ENCODE measurements at places on chromosomes 2 and 18.

DNA sequence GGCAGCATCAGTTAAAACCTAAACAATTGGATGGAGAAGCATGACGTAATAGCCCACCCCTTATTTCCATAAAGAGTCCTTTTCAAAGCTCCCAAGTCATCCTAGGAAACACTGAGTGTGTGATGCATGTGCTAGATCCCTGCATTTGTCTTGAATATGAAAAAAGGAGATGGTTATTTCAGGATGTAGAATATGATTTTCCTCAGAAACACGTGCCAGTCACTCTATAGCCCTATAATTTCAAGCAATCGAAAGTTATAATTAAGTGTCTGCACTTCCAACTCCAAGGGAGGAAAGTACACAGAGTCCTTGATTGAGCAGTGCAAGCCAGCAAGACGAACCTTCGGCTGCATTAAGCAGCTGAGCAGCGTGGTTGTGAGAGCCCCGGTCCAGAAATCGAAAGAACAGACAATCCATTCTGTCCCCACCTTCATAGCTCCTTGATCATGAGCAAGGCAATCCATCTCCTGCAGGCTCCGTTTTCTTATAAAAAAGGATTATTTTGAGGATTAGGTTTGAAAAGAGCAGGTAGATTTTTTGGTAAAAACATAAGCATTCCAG, 287.7 kb downstream of the FBXO15 start:
- DNase-seq = no peak

DNA sequence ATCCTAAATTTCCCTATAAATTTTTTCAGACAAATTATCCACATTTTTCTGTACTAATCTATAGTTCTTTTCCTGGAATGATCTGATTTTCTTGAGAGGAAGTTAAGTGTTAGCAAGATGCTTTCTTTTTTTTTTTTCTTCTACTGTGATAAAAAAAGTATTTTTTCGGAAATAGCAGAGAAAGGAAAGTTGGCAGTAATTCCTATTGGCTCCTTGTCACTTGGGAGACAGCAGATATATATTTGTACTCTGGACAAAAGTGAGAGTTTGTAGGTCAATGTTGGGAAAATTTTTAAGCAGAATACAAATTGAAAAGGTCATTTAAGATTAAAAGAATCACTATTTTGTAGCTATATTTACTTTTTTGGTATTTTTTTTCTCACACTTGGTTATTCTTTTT, 635.7 kb upstream of the NRXN1 start:
- no peak for DNase-seq

DNA sequence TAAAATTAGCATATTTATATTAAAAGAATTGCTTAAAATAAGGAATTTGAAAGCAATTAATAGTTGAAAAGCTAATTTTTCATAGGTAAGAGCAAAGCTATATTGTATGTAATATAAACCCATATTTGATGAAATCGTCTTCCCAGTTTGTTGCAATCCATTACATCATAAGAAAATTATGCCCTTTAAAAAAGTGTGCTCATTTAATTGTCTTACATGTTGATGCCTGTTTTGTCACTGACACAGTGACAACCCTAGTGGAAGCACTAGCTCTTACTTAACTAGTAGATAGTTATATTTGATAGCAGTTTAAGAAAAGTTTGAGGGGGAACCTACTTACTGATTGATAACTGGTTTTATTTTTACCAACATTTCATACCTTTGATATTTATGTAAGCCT, 30.0 kb upstream of the IL18RAP start:
- no peak for DNase-seq

- no peak for DNase-seq
These were observed 67.2 kb upstream of the ATL2 start for GRCh38 chr2:38444247-38444646.

GRCh38 chr2:240503848-240504247, 53.9 kb downstream of the ANKMY1 start:
- DNase-seq = no peak

DNA sequence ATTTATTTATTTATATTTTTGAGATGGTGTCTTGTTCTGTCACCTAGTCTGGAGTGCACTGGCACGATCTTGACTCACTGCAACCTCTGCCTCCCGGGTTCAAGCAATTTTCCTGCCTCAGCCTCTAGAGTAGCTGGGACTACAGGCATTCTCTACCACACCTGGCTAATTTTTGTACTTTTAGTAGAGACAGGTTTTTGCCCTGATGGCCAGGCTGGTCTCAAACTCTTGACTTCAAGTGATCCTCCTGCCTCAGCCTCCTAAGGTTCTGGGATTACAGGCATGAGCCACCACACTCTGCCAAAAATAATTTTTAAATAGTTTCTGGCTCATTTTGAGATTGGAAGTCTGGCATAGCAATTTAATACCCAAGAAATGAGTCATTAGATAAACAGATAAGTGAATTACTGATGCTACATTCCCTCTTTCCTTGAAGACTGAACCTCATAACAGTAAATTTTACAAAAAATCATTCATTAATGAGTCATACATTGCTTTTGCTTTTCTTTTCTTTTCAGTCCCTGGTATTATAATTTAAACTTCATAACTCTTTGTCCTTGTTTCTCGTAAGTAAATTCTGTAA, 881.6 kb upstream of the PIK3C3 start:
- DNase-seq = no peak

DNA sequence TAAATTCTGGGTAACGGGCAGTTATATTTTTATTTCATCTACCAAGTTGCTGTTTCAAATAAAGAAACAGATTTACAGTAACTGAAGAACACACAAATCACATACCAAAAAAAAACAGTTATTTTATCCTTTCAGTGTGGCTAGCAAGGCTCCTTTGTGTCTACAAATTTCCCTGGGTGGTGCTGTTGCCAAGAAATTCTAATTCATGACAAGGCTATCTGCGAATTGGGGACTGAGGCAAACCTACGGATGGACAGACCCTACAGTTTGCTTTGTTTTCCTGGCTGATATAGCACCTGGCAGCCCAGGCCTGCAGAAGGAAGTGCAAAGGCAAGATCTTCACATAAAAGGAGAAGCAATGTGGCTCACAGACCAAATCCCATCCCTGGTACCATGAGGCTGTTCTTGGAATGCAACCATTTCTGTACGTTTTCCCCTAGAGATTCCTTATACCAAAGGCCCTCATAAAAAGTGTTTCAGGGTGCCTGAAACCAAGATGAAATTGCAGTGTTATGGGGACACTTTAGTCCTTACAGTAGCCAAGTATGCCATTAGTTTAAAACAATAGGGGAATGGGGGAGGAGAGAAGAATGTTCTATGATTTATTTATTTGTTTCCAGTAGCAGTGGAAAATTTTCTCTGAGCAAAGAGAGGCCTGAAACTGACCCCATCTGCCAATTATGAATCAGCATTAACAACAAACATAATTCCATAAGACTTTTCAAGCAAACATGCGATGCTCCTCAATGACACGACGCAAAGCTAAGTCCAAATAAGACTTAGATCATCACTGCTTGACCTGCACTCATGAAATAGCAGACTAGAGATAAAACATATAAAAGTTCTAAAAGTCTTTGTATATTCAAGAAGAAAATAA, 4.3 kb downstream of the KLF7 start:
- DNase-seq = no peak

GRCh38 chr18:79760881-79761280, 36.9 kb upstream of the KCNG2 start:
- no peak for DNase-seq

DNA sequence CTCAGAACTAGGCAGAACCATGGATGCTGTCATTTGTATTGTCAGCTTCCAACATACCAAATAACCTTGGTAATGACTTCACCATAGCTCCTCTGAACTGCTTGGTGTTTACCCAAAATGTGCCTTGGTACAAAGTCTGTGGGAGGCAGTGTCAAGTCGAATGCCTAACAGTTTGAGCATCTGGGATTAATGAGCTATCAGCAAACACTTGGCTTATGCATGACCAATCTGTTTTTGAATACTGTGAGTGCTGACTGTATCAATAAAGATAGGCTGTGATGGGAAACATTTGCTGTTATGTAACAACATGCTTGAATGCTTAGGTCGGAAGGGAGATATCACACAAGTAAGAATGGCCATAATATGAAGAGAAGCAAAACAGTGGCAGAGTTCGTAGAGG, 455.4 kb downstream of the CMPK2 start:
- DNase-seq = no peak

- DNase-seq = no peak
These were observed 27.3 kb upstream of the MAL start for GRCh38 chr2:94997981-94998930.

DNA sequence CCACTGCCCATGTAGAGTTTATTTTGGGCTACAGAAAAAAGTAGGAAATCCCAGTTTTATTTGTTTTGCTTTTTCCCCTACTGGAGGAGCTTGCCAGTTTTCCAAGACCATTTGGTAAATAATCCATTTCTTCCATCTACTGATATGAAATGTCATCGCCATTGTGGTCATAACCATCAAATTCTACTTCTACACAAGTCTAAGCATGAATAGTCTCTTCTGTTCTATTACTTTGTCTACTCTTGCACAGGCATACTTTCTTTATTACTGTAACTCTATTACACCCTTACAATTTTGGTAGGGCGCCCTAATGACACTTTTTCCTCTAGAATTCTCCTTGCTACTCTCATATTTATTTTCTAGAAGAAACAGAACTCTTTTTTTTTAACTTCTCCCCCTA, 120.7 kb downstream of the ATAD2B start:
- no peak for DNase-seq

- no peak for DNase-seq
These were observed 93.5 kb downstream of the TTC27 start for GRCh38 chr2:32721376-32721775.

DNA sequence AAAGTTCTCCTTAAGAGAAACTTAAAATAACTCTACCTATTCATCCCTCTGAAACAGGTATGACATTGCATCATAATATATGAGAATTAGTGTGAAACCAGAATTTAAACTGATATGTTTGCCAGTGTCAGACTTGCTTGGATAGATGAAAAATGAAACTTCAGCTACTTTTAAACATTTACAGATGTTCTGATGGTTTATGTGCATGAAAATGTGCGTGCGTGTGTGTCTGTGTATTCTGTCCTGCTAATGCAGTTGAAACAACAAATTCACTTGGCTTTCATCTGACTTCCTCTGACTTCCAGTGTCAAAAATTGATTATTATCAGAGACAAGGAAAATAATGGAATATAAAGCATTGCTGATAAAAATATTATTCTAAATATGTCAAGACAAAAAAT, 719.4 kb downstream of the LRP1B start:
- no peak for DNase-seq

DNA sequence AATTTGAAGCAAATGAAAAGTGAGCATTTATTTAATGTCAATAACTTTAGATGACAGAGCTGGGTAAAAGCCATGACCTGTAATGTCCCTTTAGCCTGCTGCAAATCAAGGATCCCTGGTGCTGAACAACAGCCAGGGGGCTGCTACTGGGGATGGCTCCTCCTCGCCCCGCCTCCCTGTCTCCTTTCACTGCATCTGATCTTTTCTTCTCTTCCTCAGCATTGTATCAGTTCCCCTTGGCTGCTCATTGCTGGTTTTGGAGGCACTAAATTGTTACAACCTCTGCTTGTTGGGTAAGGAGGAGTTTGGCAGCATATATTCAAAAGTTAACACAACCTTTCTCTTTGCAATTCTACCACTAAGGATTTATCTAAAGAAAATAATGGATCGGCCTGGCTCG, 236.3 kb upstream of the ID2 start:
- no peak for DNase-seq

- no peak for DNase-seq
These were observed 310.3 kb upstream of the ZNF521 start for GRCh38 chr18:25662272-25662671.

Measured in stimulated activated CD4-positive, alpha-beta T cell treated with anti-CD3 and anti-CD28 coated beads, Interleukin-15, amount 100 ng/mL, for 1 hour (primary cell).